Thymus (tissue), 14 donors: ENCODE measurements at places on chromosomes 1 and 21. TPM values are rescaled to one million over a fixed set of nuclear protein-coding genes. Genes with fewer than 3 reads are reported as not detected.

NOC2L gene
- polyA plus RNA-seq, result 74.3 TPM

CENPF gene
- 8.0 TPM for polyA plus RNA-seq

TBX15 gene
- polyA plus RNA-seq, result 0.48 TPM

IGSF21 gene
- polyA plus RNA-seq, result 2.1 TPM

ATAD3C gene
- polyA plus RNA-seq, result 2.8 TPM

DNA sequence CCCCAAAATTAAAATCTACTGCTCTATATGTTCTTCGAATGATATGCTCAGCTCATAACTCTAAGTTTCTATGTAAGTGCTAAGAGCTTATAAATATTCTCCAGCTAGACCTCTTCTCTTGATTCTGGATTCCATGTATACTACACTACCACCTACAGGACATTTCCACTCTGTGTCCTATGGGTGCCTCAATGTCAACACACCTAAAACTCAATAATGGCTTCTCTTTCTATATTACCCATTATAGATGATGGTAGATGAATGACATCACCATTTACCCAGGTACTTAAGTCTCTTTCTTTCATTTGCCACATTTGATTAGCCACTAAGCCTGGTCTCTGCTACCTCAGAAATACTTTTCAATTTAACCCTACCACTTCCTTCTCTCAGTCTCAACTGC, 41.3 kb downstream of the TBX19 start:
- no peak overlapping the region for H3K4me3 ChIP-seq
- no peaks in the 10 kb centered on the region for H3K4me1 ChIP-seq
- no peak for DNase-seq
- no peaks in the 10 kb centered on the region for H3K27me3 ChIP-seq
- no peaks in the 10 kb centered on the region for H3K36me3 ChIP-seq
